Brain pericyte (primary cell): ENCODE measurements at places on chromosomes 7 and 10.

- no peak for DNase-seq
Measured at GRCh38 chr7:45589915-45590678, 15.9 kb downstream of the ADCY1 start.

DNA sequence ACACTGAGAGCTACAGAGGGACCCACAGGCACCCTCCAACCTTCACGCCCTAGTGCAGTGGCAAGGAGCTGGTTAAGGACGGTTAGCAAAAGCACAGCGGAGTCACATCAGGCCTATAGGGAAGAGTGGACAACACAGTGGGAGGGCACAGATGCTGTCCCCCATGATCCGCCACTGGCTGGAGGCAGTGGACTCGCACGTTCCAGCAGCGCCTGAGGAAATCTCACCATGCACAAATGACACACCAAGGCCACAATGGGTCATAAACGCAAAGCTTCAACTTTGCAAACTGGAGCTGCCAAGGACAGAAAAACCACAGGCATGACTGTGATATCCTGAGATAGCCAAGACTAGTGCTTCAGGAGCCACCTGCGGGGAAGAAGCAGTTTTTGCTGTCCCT is 58.8 kb downstream of the GRB10 start:
- DNase-seq: no peak

GRCh38 chr10:69004821-69005220 is 16.2 kb downstream of the KIFBP start:
- DNase-seq: no peak

- DNase-seq: no peak
Measured at GRCh38 chr7:96670338-96671289, 39.0 kb downstream of the SEM1 start.

- no peak for DNase-seq
Measured at GRCh38 chr7:105046414-105046813, 32.4 kb downstream of the KMT2E start.

- no peak for DNase-seq
Measured at GRCh38 chr7:148056406-148056805, 534.2 kb upstream of the C7orf33 start.

- peak; percentile 27 for DNase-seq
Measured at GRCh38 chr7:134174795-134175261, 47.7 kb downstream of the LRGUK start.

GRCh38 chr7:85924062-85924461 is 719.6 kb upstream of the GRM3 start:
- DNase-seq: no peak

GRCh38 chr10:6270951-6271350 is 68.2 kb downstream of the PFKFB3 start:
- no peak for DNase-seq

GRCh38 chr7:142815134-142815533 is 39.7 kb upstream of the EPHB6 start:
- DNase-seq: no peak

GRCh38 chr7:148515728-148516695 is 74.6 kb upstream of the C7orf33 start:
- DNase-seq: no peak

- DNase-seq: no peak
Measured at GRCh38 chr10:129163531-129163930, 303.5 kb upstream of the MGMT start.

- no peak for DNase-seq
Measured at GRCh38 chr10:69538461-69538860, 34.8 kb downstream of the NEUROG3 start.

- no peak for DNase-seq
Measured at GRCh38 chr10:51377070-51377931, 303.0 kb downstream of the PRKG1 start.

GRCh38 chr10:125982260-125982948 is 86.0 kb downstream of the FANK1 start:
- DNase-seq: peak; percentile 47

GRCh38 chr10:50219200-50219599 is 32.1 kb downstream of the ASAH2 start:
- no peak for DNase-seq

GRCh38 chr10:116255886-116256751 is 16.9 kb downstream of the GFRA1 start:
- DNase-seq: no peak

DNA sequence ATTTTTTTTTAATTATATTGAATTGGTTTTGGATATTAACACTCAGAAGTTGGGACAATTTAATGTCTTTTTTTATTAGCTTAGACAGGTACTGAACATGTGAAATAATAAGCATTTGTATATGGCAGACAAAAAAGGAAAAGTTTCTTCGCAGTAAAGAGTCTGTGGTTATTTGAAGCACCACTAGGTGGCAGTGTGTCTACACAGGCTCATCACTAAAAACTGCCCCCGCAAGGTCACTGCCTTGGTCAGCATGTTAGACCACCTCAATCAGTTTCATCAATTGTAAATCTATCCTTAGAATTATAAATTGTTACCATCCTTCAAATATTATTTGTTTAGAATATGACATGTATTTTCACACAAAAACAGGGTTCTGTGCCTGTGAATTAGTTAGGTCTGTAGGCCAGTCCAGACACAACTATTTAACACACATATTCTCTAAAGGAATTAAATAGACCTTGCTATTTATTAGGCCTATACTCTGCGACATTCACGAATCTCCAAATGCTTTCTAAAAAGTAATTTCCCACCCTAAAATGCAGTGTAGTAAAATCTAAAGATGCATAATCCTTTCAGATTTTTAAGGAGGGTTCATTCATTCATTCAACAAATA is 17.0 kb downstream of the PNLIPRP3 start:
- DNase-seq: no peak

- DNase-seq: no peak
Measured at GRCh38 chr10:71735709-71736569, 16.4 kb upstream of the C10orf105 start.

GRCh38 chr7:40765639-40766038 is 630.8 kb downstream of the SUGCT start:
- no peak for DNase-seq

DNA sequence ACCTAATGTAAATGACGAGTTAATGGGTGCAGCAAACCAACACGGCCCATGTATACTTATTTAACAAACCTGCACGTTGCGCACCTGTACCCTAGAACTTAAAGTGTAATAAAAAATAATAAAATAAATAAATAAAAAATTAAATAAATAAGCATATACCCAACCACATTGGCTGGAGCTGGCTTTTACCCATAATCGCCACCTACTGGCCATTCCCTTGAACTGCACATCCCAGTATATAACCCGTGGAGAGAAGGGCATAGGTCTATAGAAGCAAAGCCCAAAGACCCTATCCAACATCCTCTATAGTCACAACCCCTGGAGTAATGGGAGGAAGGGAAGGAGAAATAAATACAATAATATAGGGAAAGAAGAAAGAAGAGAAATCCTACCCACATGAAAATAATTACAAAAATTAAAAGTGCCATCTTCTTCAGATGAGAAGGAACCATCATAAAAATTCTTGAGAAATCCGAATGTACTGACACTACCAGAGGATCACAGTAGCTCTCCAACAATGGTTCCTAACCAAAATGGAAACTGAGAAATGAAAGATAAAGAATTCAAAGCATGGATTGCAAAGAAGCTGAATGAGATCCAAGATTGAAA is 65.6 kb downstream of the TWIST1 start:
- DNase-seq: no peak

DNA sequence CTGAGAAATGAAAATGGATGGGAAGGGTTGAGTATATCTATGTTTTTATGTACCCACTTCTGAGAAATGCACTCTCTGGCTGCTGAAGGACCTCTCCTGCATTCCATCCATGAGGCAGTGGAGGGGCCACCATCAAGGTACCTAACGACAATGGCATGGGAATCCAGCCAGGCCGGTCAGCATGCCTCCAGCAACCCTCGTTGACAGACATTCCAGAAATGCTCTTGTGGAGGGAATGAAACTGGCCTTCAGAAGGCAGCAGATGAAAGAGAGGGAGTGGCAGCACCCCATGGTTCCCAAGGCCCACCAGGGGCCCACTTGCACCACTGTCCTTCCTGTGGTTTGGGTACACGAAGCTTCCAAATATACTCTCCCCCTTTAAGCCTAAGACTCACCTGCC is 269.0 kb downstream of the ARHGAP12 start:
- DNase-seq: no peak

GRCh38 chr10:132347211-132347930 is 15.4 kb downstream of the LRRC27 start:
- no peak for DNase-seq

- DNase-seq: no peak
Measured at GRCh38 chr7:54336800-54337199, 205.4 kb upstream of the VSTM2A start.

DNA sequence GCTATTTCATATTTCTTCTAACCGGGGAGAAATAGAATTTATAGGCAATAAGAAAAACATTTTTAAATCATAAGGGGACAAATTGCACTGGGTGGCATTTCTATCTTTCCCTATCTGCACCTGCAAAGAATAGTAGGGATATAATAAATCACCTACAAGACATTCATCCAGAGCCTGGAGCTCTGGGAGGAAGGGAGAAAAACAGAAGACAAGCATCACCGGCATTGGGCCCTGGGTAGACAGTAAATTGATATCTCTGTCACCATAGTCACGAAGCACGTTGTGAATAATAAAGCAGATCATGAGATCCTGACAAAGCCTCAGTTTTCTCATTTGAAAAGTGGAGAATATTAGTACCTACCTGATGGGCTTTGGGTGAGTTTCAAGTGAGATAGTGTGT is 685.6 kb downstream of the XPNPEP1 start:
- no peak for DNase-seq

DNA sequence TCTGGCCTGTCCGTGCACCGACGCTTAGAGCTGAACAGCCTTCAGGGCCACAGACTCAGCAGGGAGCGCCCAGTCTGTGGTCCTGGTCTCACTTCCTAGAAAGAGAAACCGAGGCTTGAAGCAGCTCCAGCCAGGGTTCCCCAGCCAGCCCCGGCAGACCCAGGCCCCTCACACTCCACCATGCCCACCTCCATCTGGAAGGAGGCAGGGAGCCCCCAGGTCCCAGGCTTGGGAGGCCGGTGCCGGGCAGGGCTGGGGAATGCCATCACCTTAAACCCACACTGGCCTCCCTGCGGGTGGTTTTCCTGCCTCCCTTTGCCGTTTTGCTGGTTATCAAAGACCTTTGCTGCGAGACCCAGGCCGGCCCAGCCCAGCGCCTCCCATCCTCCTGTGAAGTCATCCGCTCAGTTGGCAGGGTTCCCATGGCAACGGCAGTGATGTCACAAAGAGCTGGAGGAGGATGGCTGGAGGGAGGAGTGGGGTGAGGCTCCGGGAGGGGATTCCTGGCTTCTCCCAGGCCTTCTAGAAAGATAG is 24.0 kb downstream of the ELFN1 start:
- DNase-seq: no peak

DNA sequence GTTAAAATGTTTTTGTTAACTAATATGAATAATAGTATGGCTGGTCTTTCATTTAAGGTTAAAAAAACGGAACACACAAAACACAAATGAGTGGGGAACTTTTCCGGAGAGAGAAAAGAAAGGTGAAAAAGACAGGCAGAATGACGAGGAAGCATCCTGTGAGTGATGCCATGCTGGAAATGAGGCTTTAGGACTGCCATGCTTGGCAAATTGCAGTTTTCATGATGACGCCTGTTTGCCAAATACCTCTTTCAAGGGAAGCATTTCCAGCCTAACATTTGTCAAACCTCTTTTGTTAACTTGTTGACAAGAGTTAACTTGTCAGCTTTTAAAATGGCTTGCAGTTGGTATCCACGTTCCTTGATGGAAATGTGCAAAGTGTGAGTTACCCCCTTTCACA is 127.5 kb downstream of the RSU1 start:
- no peak for DNase-seq

- DNase-seq: no peak
Measured at GRCh38 chr10:110048781-110049180, 41.0 kb downstream of the ADD3 start.

- no peak for DNase-seq
Measured at GRCh38 chr7:158924956-158925355, 68.6 kb downstream of the DYNC2I1 start.

- DNase-seq: no peak
Measured at GRCh38 chr7:81267508-81267907, 348.7 kb upstream of the SEMA3C start.

DNA sequence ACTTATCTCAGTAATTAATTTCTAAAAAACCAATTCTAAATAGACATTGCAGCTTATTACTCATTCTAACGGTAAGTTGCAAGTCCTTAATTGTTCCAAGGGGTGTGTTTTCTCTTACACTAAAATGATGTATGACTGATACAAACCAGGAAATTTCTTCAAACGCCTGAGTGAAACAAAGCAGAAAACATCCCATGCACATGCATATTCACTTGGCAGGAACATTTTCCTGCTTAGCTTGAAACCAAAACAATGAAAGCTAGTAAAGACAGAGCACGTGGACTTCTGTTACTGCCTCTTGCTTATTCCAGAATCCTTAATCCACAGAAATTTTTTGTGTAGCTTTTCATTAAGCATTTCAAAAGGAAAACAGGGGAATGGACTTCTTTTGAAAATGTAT is 187.7 kb downstream of the MTERF1 start:
- DNase-seq: no peak

GRCh38 chr10:8045726-8046494 is 8.6 kb upstream of the GATA3 start:
- DNase-seq: no peak

DNA sequence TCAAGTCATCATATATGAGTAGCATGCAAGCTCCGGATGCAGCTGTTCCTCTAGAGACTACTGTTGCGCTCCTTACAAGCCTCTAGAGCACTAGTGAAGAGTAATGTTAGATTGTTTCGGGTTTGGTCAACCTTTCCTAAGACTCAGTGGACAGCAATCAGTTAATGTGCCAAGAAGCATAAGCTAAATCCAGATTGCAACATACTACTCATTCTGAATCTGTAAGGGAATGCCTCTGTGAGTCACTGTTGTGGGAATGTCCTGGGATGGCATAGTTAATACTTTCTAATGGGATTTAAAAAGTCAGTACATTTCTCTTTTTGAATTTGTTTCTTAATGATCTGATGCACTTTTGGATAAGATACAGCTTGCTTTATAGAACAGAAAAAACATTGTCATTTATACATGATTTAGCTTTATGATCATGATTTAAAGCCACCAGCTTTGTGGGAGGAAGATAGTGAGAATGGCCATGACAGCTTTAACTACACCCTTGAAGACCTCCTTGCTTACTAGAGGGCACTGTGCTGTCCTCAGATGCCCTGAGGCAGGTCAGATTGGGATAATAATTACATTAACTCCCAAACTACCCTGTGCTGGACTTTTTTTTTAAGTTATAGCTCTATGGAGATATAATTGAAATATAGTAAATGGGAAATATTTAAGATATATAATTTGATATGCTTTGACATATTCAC is 138.4 kb downstream of the SDK1 start:
- DNase-seq: peak; percentile 76

DNA sequence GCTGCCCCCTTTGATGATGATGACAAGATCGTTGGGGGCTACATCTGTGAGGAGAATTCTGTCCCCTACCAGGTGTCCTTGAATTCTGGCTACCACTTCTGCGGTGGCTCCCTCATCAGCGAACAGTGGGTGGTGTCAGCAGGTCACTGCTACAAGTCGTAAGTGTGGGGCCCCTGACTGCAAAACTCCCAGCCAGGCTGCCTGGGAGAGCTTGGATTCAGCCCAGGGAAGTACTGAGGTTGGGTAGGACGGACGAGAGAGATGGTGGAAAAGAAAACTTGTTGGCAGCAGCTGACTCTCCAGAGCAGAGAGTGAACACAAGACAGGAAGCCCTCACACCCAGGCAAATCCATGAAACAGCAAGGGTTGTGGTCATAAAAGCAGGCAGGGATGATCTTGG is 1.3 kb downstream of the PRSS2 start:
- DNase-seq: no peak
